ENCODE measurements at places on chromosomes 16 and 17. TPM values are rescaled to one million over a fixed set of nuclear protein-coding genes. Genes with fewer than 3 reads are reported as not detected.
A peak's percentile ranks its signal among the peaks of the same experiment; 100 is the strongest.

SLC5A10 gene
- total RNA-seq, result 0.11 TPM

CDR2L gene
- total RNA-seq, result 20.4 TPM

CRYBA1 gene
- total RNA-seq, result not detected

C17orf75 gene
- 26.3 TPM for total RNA-seq

- DNase-seq, result no peak
- no peak overlapping the region for H3K4me3 ChIP-seq
- H3K27me3 ChIP-seq, result peaks cover 53% of the 10 kb centered on the region
- no peaks in the 10 kb centered on the region for H3K4me1 ChIP-seq
- no peak overlapping the region for H3K27ac ChIP-seq
Observed at GRCh38 chr16:28011223-28011622, 52.3 kb downstream of the GSG1L start.

CDRT15L2 gene
- not detected for total RNA-seq

DNA sequence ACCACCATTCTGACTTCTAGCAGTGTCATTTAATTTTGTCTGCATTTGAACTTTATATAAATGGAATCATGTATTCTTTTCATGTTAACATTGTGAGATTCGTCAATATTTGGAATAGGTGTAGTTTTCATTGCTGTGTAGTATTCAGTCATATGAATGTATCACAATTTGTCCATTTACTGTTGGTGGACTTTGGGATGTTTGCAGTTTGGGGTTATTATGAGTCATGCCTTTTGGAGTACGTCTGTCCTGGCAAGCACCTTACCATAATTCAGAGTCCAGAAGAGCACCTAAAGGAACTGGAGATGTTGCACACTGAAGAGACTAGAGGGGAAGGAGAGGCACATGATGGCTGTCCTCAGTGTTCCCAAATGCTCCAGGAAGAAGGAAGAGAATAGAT, 3.1 kb upstream of the PHKG2 start:
- no peak overlapping the region for H3K4me3 ChIP-seq
- peaks cover 50% of the 10 kb centered on the region for H3K36me3 ChIP-seq
- H3K27me3 ChIP-seq, result no peaks in the 10 kb centered on the region
- no peak for DNase-seq

MT1F gene
- total RNA-seq, result 0.78 TPM

GRCh38 chr17:51046514-51047384, 73.9 kb downstream of the SPAG9 start:
- H3K36me3 ChIP-seq, result no peaks in the 10 kb centered on the region
- peak overlapping the region; percentile 78 for H3K4me3 ChIP-seq
- no peaks in the 10 kb centered on the region for H3K27me3 ChIP-seq
- peak; percentile 94 for DNase-seq

GRCh38 chr17:80111702-80112470, 10.5 kb downstream of the GAA start:
- H3K36me3 ChIP-seq, result peaks cover 6% of the 10 kb centered on the region
- H3K4me3 ChIP-seq, result no peak overlapping the region
- H3K27ac ChIP-seq, result no peak overlapping the region
- DNase-seq, result peak; percentile 78
- H3K4me1 ChIP-seq, result no peaks in the 10 kb centered on the region
- no peaks in the 10 kb centered on the region for H3K27me3 ChIP-seq

GRCh38 chr17:59671386-59671785, 35.8 kb downstream of the PTRH2 start:
- no peak overlapping the region for H3K4me3 ChIP-seq
- no peaks in the 10 kb centered on the region for H3K4me1 ChIP-seq
- H3K27ac ChIP-seq, result no peak overlapping the region
- DNase-seq, result no peak
- peaks cover 99% of the 10 kb centered on the region for H3K36me3 ChIP-seq

CD300LB gene
- not detected for total RNA-seq

DNA sequence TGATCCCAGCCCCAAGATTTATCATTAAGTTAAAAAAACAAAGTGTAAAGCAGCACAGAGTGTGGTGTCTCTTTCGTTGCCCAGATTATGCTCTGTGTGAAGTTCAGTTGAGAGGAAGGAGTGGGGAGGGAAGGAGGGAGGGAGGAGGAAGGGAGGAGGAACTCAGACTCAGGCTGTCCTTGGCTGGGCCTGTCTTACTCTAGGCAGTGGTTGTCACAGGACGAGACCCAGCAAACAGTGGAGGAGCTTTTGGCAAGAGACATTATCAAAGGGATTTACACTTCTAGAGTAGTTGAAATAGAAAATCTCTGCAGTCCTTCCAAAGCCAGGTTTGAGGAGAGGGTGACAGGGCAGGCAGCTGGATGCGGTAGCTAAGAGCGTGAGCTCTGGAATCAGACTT, 27.8 kb downstream of the KNOP1 start:
- H3K27me3 ChIP-seq, result no peaks in the 10 kb centered on the region
- no peak for DNase-seq
- no peak overlapping the region for H3K4me3 ChIP-seq
- H3K4me1 ChIP-seq, result peaks cover 7% of the 10 kb centered on the region

DNA sequence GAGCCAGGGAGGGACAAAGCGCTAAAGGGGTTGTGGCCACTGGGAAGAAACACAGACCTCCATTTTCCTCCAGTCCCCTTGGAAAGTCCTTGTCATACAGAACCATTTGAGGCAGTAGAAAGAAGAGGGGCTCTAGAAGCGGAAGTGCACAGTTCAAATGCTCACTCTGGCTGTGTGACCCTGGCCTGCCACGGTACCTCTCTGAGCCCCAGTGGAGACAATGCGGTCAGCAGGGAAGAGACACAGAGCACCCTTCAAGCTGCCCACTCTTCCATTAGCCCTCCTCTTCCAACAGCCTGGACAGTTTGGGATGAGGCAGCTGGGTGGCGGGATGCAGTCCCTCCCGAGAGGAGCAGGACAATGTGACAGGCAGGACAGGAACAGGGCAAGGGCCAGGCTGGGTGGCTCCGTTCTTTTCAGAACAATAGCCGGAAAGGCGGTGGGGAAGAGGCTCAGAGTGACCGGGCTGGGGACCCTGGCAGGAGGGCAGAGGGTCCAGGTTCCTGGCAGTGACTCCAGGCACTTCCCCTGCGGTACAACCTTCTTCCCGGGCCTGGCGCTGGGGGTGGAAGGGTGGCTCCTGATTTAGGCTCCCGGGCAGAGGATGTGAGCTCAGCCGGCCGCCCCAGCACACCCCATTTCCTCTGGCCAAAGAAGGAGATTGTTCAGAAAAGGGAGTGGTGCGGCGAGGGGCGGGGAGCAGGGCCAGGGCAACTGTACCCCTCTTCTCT, 5.6 kb downstream of the CASKIN2 start:
- no peak overlapping the region for H3K27ac ChIP-seq
- H3K36me3 ChIP-seq, result peaks cover 28% of the 10 kb centered on the region
- H3K4me1 ChIP-seq, result peaks cover 7% of the 10 kb centered on the region
- no peaks in the 10 kb centered on the region for H3K27me3 ChIP-seq

VASN gene
- 10.4 TPM for total RNA-seq

TUBB3 gene
- total RNA-seq, result 157 TPM

DNA sequence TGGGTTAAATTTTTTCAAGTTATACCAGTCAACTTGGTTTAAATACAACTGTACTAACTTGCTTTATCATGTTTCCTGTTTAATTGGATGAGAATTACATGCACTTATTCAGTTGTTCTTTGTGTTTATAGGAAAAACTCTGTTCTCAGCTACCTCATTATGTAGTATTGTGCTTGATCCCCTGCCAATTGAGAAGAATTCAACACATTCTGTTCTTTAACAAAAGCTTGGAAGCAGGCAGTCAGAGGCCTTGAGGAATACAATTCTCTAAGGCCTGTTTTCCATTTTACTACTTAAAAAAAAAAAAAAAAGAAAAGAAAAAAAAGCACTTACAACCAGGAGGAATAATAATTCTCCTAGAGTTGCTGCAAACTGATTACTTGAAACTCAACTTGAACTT, 60.6 kb upstream of the CMIP start:
- H3K27me3 ChIP-seq, result no peaks in the 10 kb centered on the region
- DNase-seq, result no peak
- H3K27ac ChIP-seq, result peak overlapping the region; percentile 57

- H3K27me3 ChIP-seq, result no peaks in the 10 kb centered on the region
- no peak overlapping the region for H3K27ac ChIP-seq
- H3K36me3 ChIP-seq, result peaks cover 1% of the 10 kb centered on the region
- no peak overlapping the region for H3K4me3 ChIP-seq
- DNase-seq, result no peak
Observed at GRCh38 chr17:76554131-76554530, 14.3 kb downstream of the PRCD start.

DNA sequence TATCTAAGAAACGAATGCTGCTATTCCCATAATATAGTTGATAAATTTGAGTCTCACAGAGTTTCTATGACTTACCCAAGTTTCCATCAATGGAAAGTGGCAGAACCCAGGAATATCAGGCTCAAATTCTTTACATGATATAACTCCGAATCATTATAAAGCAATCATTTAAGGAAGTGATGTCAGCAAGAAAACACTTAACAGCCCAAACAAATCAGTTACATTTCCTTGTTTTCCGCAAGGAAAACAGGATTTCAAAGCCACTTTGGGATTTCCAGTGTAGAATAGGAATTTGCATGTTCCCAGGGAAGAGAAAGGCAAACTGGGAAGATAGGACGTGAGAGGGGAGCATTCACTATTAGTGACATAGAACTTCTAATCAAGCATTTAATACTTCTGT, 311.4 kb upstream of the GOT2 start:
- no peak for DNase-seq
- no peak overlapping the region for H3K4me3 ChIP-seq
- no peak overlapping the region for H3K27ac ChIP-seq
- H3K4me1 ChIP-seq, result no peaks in the 10 kb centered on the region
- H3K36me3 ChIP-seq, result no peaks in the 10 kb centered on the region

DNA sequence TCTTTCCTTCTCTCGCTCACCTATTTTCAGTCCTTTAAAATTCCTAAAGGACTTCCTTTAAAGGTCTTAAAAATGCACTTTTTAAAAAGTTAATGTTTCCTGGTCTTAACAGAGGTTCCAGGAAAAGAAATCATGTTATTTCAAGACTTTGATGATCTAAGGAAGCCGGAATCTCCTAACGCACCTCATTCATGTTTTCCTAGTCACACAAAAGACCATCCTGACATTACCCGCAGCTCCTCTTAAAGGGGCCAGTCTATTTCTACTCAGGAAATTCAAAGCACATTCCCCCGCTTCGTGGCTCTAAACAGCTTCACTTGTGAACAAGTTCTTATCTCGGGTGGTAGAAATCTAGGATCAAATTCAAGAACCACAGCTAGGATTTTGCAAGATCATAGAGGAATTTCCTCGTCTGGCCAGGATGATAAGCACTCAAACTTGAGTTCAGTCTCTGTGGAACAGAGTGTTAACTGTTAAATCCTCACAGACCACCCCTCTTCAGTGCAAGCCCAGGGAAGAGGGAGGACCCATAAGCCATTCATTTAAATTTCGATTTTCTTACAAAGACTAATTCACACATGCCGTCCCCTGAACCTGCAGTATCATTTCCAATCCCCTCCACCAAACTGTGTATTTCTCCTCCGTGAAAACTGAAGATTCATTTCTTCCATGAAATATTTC, 137.1 kb upstream of the AXIN2 start:
- H3K4me1 ChIP-seq, result peaks cover 5% of the 10 kb centered on the region
- H3K36me3 ChIP-seq, result no peaks in the 10 kb centered on the region
- peak overlapping the region; percentile 56 for H3K4me3 ChIP-seq
- H3K27ac ChIP-seq, result peak overlapping the region; percentile 52
- H3K27me3 ChIP-seq, result no peaks in the 10 kb centered on the region

RFNG gene
- total RNA-seq, result 43.5 TPM

DNA sequence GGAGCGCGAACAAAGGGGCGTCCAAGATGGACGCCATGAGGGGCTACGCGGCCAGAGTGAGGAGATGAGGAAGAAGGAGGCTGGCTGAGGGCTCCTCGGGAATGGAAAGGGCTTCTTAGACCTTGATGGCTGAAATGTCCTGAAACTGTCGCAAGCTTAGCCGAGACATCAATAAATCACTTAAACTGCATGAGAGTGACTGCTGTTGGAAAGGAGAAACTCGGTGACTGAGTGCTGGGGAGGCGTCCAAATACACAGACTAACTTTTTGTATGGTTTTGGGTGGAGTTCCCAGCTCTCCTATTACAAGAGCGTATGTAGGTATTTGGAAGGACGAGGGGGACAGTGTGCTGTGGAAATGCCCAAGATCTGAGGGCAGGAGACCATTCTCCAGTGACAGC, 1.4 kb upstream of the GEMIN4 start:
- no peak for DNase-seq
- no peaks in the 10 kb centered on the region for H3K27me3 ChIP-seq
- H3K36me3 ChIP-seq, result peaks cover 47% of the 10 kb centered on the region
- H3K4me3 ChIP-seq, result no peak overlapping the region

- H3K36me3 ChIP-seq, result no peaks in the 10 kb centered on the region
- H3K27ac ChIP-seq, result no peak overlapping the region
- H3K4me1 ChIP-seq, result no peaks in the 10 kb centered on the region
- H3K4me3 ChIP-seq, result no peak overlapping the region
- H3K27me3 ChIP-seq, result no peaks in the 10 kb centered on the region
- DNase-seq, result no peak
Observed at GRCh38 chr17:218432-219110, 37.1 kb upstream of the DOC2B start.
